ENCODE measurements at places on chromosomes 12 and 14.

- DNase-seq = peak; percentile 17
Observed at GRCh38 chr12:114430306-114430705, 24.4 kb upstream of the TBX5 start.

- DNase-seq = peak; percentile 68
Observed at GRCh38 chr12:62839869-62840660, 94.9 kb downstream of the PPM1H start.

DNA sequence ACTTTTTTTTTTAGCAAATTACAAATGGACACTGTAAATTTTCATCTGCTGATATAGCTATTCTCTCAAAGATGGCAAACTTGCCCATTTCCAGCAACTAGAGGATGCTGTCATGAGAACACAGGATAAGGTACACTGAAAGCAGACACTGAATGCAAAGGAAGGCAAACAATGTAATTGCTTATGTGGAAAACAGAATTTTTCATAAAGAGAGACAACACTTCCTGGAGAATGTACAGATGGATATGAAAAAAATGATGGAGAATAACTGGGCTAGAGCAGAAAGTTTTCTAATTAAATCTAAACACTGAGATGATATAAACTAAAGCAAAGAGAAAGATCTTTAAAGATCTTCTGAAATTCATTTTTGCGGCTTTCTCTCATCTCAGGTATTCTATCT, 581 bp downstream of the CD69 start:
- DNase-seq = no peak

DNA sequence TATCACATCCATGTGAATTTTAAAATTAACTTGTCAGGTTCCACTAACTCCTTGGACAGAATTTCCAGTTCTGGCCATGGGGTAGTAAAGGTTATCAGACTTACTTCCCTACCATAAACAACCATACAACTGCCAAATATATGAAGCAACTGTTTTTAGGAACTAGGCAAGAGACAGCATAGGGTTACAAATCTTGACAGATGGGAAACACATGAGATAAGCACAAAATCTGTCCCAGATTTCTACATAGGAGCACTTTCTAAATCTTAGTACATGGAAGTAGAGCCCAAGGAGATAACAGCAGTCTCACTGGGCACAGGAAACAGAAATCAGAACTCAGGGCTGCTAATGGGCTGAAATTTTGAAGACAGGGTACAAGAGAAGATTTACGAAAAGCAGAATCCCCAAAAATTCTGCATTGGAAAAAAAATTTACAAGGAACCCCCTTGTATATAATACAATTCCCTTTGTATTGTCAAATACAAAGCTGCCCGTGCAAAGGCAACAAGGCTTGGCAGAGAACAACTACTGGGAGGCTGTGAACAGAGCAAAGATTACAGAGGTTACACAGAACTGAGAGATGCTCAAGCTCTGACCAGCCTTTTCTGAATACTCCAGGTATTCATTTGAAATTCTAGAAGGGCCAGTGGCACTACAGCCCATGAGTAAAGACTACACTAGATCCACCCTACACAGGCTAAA, 43.2 kb downstream of the GALNT4 start:
- peak; percentile 25 for DNase-seq

DNA sequence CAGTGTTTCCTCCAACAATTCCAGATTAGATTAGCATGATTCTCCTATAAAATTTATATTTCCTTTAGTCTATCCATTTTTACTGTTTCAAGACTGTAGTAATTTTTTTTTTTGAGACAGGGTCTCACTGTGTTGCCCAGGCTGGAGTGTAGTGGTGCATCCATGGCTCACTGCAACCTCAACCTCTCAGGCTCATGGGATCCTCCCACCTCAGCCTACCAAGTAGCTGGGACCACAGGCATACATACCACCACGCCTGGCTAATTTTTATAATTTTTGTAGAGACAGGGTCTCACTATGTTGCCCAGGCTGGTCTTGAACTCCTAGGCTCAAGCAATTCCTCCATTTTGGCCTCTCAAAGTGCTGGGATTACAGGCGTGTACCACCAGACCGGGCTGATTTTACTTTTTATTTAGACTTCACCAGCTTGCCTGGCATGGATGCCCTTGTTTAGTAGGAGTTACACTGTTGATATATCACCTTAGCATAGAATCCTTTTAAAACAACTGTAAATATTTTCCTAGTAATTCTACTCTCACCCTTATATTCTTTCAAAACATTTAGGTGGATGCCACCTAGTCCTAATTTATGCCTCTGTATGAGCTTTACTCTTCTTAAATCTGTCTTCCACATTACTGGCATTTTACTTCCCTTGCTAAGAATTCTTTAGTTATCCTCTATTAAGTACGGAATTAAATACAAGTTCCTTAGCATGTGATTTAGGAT, 55.8 kb upstream of the LIMA1 start:
- no peak for DNase-seq

- DNase-seq = no peak
Observed at GRCh38 chr14:70780396-70781075, 28.8 kb downstream of the MAP3K9 start.

DNA sequence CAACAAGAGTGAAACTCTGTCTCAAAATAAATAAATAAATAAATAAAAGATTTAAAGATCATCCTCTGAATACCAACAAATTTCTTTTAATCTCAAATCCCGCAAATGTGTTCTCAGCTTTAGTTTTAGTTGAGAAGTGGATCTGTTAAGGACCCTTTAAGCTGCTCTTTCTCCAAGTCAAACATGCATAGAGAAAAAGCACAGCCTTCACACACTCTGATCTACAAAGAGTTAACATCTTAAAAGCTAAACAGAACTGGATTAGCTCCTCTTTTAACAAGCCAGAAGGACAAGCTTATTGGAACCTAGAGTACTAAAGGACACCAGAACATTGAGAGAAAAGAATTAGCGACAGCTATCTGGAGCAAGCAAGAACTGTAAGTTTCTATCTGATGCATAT, at the start of gene RPGRIP1:
TSS of gene RPGRIP1 (plus strand) at position 301 of the 400 bp plus-strand sequence. CDS start 7,894 bp downstream, outside the sequence.
- no peak for DNase-seq

DNA sequence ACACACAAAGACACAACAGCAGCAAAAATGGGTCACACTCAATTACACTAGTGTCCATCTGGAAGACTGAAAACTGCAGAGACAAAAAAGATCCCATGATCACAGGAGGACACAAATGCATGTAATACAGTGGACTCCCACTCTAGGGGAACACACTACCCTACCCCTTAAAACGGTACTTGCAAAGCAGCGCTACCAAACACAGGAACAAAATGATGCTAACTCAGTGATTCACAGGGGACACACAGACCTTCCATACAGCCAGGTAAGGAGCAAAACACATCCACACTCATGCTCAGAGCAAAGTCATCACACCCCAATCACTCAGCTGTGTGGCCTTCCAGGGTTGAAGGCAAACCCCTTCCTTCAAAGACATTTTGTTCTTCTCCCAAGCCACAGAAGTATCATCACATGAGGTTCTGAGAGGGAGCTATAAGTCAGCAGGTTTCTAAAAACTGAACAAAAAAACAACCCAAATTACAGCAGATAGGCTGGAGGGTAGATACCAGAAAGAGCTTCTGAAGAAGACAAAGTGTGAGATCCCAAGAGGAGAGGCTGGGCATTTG, 14.8 kb downstream of the SMUG1 start:
- no peak for DNase-seq

- DNase-seq = no peak
Observed at GRCh38 chr12:53700567-53700966, 24.7 kb upstream of the ATP5MC2 start.

- DNase-seq = peak; percentile 59
Observed at GRCh38 chr14:24441904-24442239, 704 bp downstream of the SDR39U1 start.

Measured in iris pigment epithelial cell (primary cell).